ENCODE measurements at places on chromosomes 6 and 20. TPM values are rescaled to one million over a fixed set of nuclear protein-coding genes. Genes with fewer than 3 reads are reported as not detected.

GRCh38 chr6:27209659-27210269, 37.7 kb upstream of the PRSS16 start:
- no peak for DNase-seq

Gene BPIFB2
- not detected for total RNA-seq

GRCh38 chr6:149060300-149060984, 257.1 kb upstream of the TAB2 start:
- peak; percentile 60 for DNase-seq

- DNase-seq: no peak
These were observed 123.5 kb upstream of the SAMD5 start for GRCh38 chr6:147384737-147385710.

- no peak for DNase-seq
These were observed 79.6 kb downstream of the RSPH3 start for GRCh38 chr6:158920311-158920905.

Gene HCRTR2
- total RNA-seq: not detected

Gene SLC17A2
- total RNA-seq: not detected

DNA sequence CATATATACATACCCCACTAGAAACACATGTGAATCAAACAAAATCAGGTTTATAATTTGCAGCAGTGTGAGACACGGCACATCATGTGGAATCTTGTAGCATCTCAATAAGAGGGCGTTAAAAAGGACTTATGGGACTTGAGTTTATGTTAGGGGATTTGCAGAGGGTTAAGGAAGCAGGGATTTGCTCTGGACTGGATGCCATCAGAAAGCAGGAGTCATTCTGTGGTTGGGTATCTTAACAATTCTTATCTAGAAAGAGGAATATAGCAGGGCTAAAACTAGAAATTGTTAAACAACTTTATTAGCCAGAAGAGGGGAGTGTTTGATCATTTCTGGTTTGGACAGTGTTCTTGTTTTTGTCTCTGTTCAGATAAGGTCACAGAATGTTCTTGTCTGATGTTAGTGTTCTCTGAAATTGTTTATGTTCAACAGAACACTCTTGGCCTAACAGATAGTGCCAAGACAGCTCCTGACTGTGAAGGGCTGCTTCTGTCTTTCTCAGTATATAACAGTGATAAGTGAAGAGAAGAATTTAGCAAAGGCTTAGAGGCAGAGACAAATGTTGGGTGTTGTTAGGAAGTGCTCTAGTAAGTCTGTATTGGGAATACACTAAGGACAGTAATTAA, 39.2 kb downstream of the LIN28B start:
- DNase-seq: peak; percentile 40

Gene ZNF341
- total RNA-seq: 2.4 TPM

DNA sequence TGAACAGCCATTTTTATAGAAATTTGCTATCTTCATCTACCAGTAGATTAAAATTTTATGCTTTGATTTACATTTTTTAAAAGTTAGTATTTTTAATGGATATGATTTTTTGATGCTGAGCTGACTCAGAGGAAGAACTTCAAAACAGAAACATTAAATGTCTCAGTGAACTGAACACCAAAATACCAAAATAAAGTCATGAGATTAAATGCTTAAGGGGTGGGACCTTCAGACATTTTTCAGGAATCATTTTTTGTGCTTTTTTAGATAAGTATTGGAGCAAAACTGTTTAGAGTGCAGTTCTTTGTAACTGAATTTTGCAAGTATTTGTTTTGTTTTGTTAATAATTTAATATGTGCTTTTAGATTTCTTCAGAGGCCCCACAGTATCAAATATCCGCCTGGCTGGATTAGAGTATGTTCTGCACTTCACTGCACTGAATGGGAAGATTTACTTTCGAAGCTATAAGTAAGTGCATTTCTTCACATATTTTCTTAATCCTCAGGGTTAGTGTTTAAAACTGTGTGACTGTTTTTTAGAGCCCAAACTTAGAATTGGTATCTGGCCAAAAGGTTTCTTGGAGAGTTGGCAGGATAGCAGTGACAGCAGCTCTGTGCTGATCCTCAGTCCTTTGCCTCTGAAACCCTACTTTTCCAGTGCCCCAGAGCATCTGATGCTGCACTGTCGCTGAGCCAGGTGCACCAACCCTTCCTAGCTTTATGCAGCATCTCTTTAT, 33.7 kb downstream of the RPF2 start:
- no peak for DNase-seq

DNA sequence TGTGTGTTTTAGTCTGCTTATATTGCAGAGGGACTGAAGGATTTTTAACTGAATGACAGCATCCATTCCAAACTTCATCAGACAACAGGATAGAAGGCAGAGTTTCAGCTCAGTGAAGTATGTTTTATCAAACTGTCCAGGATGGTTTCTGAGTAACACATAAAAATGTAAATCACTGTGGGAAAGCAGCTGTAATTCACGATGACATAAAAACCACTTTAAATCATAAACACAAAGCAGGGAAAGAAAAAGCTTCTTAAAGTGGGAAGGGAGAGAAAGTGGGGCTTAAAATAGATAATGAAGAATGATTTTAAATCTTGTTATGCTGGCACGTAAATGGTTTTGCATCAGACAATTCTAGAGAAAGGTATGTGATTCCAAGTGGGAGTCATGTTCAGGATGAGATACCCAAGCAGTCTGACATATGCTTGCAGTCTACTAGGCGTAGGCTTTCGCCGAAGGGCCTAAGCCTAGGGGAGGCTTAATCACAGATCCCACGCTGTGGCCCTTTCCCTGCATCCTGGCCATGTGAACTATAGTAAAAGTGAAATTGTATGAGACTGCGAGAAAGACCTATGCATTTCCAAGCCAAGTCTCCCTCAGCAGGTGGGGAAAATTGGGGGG, 610.6 kb downstream of the PRKN start:
- DNase-seq: no peak

DNA sequence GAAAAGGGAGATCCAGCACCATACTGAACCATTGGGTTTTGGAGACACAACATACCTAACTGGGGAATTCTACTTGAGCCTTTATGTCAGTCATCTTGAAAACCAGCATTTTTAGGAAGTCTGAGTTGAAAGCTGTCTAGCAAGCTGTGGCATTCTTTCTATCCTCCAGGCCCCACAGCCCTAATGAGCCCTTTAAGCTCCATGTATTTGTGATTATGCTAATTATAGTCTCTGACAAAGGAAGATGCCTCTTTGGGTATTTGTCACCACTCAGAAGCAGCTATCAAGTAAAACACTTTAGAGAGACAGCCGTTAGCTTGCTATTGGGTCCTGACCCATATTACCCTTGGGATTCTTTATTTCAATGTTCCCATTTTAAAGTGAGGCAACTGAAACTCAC, 159.5 kb upstream of the MANEA start:
- no peak for DNase-seq

DNA sequence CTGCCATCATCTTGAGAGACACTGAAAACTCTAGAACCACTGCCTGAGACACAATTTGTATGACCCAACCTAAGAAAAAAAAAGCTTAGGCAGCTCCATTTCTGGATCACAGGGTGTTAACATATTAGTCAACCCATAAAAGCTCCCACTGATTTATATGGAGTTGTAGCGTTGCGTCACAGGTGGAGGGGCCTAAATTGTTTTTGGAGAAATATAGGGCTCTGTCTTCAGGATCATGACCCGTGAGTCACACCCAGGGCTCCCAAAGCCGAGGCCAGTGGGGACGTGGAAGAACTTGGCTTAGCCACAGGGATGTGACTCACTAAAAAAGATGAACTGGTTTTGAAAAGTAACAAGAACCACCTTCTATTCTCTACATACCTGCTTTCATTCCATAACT, 116.5 kb upstream of the BMP2 start:
- no peak for DNase-seq

Gene QKI
- 307 TPM for total RNA-seq

DNA sequence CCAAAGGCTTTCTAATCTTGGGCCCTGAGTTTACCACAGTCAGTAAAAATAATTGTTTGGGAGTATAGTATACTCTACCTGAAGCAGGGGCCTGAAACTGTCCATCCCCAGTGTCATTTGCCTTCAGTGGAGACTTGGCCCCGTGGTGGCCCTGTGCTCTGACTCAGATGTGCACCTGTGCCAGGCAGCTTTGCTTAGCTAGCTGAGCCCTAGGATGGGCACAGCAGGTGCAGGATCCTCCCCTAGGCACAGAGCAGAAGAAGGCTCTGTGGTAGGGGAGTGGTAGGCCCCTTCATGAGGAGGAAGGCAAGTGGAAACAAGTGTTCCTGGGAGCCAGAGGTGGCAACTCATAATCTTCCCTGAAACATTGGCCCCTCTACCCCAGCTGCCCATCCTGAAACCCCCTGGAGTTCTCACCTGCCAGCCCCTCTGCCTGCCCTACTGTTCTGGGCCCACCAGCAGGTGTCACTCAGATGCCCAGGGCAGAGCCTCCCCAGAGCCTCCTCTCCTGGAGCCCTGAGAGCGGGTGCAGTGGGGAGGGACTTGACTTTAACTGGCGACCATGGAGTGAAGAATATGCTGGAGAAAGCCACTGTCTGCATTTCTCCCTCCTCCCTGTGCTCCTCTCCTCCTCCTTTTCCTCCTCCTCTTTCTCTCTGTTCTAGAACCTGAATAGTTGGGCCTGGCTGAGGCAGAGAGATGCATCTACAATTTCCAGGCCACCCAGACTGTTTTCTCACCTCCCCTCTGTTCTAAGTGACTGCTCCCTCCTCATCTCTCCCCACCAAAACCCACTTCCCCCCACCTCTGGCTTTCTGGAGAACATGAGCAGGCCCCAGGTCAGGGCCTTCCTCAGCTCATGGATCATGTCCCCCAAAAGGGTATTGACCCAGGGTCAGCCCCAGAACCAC, 2.9 kb downstream of the CPNE5 start:
- DNase-seq: no peak

DNA sequence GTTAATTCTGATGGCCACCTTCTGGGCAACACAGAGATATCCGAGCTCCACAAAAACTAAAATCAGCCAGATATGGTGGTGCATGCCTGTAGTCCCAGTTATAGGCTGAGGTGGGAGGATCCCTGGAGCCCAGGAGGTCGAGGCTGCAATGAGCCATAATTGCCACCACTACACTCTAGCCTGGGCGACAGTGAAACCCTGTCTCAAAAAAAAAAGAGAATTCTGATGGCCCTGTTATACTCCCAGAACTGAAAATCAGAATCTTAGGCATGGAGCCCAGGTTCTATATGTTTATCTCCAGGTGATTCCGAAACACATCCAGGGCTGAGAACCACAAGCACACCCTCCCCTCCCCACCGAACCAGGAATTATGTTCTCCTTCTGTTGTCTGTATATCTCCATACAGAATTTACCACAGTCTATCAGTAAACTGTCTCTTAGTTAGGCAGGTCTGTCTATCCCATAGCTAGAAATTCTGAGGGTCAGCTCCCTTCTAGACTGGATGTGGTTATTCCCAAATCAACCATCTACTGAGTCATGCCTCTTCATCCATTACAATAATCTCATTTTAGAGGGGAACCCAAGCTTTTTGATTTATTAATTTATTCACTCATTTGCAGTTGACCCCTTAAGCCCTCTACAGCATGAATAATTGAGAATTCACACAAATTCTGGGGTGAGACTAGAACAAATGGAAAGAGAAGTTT, 24.8 kb upstream of the CCND3 start:
- DNase-seq: no peak

DNA sequence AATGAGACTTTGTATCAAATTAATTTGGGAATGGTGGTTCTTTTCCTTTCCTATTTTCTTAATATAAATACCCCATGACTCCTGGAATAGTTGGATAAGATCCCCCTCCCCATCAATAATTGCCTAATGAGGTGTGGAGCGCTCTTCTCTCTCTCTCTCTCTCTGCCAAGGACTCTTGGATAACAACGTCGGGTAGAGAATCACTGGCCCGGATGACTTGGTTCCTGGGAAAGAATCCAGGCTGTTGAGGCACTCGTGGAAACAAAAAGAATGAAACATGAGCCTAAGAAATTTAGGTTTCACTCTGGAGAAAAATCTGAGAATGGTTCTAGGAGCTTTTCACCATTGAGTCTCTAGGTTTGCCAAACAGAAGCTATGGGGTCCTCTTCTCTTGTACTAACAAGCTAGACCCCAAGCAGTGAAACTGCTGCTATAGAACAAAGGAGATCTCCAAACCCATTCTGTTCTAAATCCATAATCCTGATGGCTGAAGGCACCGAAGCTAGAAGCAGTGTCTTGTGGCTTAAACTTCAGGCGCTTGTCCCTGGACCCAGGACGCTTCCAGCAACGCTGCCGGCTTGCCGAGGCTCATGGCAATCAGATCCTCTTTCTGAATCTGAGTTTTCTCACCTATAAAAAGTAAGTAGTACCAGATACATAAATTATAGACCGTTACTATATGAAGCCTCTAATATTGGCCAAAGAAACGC, 241.6 kb upstream of the BTBD3 start:
- no peak for DNase-seq

GRCh38 chr20:555976-556385, 12.4 kb upstream of the CSNK2A1 start:
- no peak for DNase-seq

Gene HLA-DQA2
- not detected for total RNA-seq

- DNase-seq: peak; percentile 92
These were observed 207.1 kb downstream of the PREX1 start for GRCh38 chr20:48620507-48621375.

DNA sequence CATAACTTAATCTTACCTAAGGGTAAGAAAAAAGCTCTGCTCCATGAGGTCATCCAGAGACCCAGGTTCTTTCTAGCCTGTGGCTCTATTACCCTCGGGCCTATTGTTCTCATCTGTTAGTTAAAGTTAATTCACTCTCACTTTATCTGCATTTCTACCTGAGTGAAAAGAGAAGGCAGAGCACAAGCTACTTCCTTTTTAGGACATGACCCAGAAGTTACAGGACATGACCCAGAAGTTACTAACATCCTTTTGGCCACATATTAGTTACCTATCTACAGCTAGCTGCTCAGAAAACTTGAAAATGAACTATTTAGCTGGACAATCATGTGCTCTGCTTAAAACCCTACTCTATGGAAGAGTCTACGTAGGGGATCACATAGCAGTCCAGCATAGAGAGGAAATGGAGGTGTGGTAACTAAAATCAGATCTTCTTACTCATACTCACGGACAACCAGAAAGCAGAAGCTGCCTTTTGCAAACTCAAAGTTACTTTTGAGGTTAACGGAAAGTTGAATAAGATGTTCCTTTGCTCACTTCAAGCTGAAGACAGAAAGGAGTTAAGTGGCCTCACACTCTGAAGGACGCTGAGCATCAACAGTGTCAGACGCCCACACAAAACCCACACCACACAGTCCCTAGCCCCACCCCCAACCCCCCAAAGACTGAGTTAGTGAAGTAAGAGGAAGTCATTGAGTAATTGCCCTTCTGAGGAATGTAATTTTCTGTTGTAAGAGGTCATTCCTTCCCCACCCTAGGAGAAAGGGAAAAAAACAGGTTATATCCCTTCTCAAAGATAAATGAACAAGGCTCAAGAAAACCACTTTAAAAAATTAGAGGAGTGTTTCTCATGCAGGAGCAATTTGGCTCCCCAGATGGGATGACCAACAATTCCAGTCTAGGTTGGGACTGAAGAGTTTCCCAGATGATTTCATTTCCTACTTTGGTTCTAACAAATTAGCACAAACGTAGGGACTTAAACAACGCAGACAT, 45.9 kb upstream of the TAB2 start:
- no peak for DNase-seq

Gene LPA
- not detected for total RNA-seq

Gene PRRT1
- not detected for total RNA-seq
